ENCODE measurements at places on chromosomes 4 and X. TPM values are rescaled to one million over a fixed set of nuclear protein-coding genes. Genes with fewer than 3 reads are reported as not detected.

DNA sequence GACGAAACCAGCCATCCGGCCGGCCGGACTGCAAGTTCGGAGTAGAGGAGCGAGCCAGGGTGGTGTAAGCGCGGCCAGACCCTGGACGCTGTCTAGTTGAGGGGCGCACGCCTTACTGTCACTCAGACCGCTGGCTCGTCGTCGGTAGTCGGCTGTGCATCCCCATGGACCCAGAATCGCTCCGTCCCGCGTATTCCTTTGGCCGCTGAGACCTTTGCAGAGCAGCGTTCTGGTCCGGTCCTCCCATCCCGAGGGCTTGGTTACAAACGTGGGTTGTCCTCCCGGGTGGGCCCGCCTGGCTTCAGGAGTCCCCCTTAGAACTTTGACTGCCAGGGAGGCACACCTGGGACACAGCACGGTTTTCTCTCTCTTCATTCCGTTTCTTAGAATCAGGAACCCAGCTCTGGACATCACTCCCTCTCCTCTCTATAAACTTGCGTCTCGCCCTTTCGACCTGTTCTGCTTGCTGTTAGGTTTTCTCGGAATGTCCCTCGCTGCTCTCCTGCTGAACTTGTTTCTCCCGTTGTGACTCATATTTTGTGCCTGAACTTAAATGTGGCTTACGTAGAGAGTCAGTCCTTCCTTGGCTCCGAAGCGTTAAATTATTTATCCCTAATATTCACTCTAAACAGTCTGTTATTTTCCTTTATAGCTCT, 672 bp downstream of the PGM2 start:
- DNase-seq = peak; percentile 53

- no peak for DNase-seq
These were observed 40.4 kb downstream of the CPEB2 start for GRCh38 chr4:15042529-15043167.

The APLN gene
- total RNA-seq = 2.7 TPM

DNA sequence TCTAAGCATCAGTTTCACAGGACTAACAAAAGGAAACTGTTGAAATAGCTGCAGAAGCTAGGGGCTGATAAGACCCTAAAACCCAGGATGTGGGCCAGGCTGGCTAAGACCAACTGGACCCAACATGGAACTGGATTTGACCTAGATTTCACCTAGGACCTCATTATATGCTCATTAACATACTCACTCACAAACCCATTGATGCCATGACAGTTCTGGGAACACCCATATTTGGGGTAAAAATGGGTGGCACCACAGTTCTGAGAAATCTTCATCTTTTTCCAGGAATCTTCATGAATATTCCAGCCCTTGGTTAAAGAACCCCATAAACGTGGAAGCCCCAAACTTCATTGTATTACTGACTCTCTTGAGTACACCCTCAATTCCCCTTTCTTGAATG, 41.1 kb downstream of the HSD17B13 start:
- no peak for DNase-seq

- DNase-seq = no peak
These were observed 41.9 kb upstream of the SOD3 start for GRCh38 chr4:24753519-24753918.

DNA sequence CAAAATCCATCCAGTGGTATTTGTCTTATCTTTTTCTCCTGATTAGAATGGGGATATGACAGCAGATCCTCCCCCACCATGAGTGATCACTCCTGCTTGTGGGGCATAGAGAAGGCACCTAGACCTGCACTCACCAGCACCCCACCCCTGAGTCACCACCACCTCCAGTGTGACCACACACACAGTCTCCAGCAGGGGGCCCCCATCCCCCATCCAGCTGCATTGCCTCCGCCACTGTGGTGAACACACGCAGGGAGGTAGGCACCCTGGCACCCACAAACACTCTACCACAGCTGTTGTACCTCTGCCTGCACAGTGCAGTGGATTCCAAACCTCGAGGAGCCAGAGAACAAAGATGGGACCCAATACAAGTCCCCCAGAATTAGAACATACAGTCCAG, 9.0 kb upstream of the MAGEA8 start:
- peak; percentile 27 for DNase-seq

DNA sequence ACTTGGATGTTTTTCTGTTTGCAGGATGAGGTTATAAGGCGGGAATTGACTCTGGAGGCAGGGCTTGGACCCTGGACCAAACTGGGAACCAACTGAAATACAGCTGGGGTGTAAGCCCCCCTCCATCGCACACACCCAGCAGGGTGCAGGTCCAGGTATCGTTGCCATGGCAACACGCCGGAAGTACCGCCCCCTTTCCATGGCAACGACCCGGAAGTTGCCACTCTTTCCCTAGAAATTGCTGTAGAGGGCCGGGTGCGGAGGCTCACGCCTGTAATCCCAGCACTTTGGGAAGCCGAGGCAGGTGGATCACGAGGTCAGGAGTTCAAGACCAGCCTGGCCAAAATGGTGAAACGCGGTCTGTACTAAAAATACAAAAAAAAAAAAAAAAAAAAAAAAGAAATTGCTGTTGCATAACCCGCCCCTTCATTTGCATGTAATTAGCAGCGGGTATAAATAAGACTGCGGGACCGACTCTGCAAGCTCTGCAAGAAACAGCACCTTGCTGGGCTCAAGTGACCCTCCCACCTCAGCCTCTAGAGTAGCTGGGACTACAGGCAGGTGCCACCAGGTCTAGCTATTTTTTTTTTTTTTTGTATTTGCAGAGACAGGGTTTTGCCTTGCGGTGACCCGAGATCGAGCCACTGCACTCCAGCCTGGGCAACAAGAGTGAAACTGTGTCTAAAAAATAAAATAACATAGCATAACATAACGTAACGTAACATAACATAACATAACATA, 139.6 kb downstream of the CRLF2 start:
- no peak for DNase-seq

The SATL1 gene
- total RNA-seq = not detected

DNA sequence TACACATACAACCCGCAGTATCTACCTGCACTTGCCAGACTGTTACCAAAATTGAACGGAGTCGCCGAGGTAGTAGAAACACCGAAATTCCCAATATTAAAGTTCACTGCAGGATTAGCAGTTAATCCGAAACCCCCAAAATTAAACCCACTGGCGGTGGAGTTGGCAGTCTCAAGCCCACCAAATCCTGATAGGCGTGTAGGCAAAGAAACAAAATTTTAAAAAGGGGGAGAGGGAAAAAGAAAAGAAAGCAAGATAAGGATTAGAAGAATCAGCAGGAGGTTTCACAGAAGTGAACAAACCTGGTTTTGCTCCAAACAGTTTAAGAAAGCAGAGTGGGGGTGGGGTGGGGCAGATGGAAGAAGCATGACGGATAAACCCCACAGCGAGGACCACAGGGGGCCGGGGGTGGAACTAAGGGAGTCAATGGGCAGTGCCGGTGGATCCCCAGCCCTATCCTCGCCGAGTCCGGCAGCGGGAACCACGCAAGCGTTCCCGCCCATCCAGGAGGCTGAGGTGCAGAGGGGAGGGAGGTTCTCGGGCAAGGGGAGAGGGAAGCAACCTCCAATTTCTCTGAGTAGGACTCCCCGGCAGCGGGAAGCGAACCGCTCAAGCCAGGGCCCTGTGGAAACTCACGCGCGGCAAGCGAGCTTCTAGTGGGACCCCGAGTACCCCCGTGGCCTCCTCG, 599 bp downstream of the NUP54 start:
- DNase-seq = peak; percentile 73

DNA sequence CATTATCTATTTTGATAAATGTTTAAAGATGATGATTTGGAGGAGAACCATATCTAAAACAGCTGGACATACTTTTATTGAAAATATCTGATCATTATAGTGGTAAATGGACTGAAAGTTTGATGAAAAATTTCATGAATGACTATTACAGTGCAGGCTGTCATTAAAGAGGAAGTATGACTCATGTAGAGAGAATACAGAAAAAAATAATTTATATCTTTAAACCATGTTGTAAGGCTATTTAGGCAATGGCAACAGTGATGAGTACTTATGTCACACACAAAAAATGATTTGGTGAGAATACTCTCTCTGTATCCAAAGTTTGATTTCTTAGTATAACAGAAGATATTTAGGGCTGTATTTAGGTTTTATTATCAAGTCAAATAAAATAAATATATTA, 3.9 kb upstream of the GLRB start:
- DNase-seq = no peak

- no peak for DNase-seq
These were observed 1.4 kb downstream of the ADGRA3 start for GRCh38 chr4:22514481-22514880.

GRCh38 chr4:116736756-116737155, 348.6 kb downstream of the TRAM1L1 start:
- no peak for DNase-seq

DNA sequence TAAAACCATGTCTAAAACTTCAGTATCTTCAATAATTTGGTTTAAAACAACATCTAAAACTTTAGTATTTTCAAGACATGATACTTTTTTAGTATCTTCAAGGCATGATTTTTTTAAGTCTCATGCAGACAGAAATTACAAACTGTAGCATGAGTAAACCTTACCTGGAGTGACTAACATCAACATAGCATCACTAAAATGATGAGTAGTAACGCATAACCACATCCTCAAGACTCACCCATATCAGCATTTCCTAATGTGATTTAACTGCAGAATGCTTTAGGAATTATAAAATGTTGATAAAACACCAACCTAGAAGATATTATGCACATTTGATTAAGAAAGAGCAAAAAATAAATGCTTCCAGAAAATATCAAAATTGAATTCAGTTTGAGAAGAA, 19.7 kb upstream of the EDNRA start:
- DNase-seq = no peak

DNA sequence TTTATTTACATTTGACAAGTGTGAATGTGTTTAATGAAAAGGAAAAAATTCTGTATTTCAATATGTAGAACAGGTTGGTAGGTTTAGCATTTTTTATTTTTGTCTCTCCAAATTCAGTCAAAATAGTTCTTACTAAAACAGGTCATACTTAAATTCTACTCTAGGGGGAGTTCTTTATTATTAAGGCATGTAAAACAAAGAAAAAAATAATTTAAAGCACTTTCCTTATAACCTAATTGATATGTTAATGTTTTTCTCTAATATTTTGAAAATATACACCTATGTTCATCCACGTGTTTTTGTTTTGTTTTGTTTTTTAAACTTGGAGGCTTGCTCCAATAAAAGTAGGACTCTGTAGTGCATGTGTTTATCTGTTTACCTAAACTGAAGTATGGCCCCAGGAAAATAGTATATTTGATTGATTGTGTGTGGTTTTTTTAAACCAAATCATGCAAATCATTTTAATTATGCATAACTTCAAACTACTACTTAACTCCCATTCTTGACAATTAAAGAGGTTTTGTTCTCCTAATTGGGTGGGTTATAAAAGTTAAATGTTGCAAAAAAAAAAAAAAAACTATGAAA, 562.7 kb downstream of the RPA4 start:
- DNase-seq = no peak

- no peak for DNase-seq
These were observed 880.6 kb upstream of the INTU start for GRCh38 chr4:126752126-126752525.

DNA sequence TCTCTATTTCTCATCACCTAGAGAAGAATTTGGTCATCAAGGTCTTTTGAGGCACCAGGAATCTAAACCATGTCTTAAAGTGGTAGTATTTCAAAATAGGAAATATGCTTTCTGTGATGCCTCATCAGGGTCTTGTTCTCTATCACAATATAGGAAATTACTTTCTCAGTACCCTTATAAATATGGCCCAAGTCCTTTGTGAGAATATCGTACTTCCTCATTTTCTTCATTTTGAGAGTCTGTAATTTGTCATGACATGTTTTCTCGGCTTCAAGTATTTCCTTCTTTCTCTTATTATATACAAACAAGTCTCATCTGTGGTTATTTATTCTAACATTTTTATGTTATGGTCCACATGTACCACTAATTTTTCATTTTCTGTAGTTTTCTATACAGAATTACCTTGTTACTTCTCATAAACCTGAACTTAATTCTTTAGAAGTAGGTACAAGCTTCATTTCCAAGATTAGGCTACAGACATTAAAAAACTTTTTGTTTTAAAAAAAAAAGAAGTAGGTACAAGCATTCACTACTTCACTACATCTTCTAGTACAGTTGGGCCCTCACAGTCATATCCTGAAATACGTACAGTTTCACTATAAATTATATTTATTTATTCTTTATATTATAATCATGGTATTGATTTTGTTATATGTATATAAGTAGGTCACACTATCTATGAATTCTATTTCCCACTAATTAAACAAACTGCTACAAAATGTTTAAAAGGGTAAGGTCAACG, 54.4 kb downstream of the KLHL13 start:
- DNase-seq = no peak

- DNase-seq = peak; percentile 22
These were observed at the start of gene CAPN6 for GRCh38 chrX:111270339-111270738. CAPN6 (minus strand) TSS chrX:111270483; CDS start chrX:111263936, 6,547 bp downstream.

The TSR2 gene
- total RNA-seq = 44.5 TPM

DNA sequence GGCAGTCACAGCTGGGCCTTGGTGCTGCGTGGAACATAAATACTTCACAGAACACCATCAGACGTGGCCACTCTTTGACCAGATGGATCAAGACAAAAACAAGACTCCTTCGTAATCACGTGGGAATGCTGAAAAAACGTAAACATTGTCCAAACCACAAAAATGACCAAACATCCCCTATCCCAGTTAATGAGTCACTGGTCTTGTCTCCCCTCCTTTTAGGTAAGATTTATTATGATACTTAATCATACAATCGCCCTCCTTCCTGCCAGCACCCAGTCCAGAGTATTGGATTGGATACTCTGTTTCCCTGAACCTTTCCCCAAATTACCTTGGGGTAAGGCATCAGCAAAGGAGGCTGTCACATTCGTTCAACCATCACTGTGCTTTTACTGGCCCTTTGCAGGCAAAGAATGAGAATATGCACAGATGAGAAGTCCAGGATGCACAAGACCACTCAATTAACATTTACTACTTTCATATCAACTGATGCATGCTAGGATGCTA, 601 bp upstream of the TCEANC start:
- no peak for DNase-seq

DNA sequence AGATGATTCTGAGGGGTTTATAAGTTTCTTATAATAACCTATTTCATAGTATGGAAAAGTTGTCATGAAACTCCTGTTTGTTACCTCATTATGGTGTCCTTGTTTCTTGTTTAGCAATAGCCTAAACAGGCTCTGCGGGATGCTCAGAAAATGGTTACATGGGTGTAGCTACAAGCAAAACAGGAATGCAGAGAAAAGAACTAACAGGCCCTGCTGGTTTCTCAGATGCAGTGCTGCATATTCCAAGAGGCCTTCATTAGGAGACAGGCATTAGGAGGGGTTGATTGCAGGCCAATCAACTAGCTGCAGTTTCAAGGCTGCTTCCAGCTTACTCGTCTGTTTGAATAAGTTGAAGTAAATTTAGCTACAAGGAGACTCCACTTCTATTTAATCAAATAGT, 37.6 kb upstream of the HPGD start:
- no peak for DNase-seq

DNA sequence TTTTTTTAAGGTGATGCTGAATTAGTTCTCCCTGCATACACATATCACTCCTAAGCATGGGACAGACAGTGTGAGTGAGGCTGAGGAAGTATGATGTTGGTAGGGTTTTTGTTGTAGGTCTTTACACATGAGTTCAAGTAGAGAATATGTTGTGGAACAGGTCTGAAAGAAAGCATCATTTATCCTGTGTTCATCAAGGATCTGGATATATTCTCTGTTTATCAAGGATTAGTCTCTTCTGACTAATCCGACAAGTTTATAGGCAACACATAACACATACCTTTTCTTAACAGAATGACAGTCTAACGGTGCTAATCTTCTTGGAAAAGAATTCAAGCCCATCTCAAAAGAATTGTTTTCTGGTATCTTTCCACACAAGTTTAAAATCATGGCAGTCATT, 10.5 kb downstream of the SLIT2 start:
- DNase-seq = no peak

Data from colonic mucosa (tissue), 4 donors.